ENCODE measurements at places on chromosomes 2 and 18.

DNA sequence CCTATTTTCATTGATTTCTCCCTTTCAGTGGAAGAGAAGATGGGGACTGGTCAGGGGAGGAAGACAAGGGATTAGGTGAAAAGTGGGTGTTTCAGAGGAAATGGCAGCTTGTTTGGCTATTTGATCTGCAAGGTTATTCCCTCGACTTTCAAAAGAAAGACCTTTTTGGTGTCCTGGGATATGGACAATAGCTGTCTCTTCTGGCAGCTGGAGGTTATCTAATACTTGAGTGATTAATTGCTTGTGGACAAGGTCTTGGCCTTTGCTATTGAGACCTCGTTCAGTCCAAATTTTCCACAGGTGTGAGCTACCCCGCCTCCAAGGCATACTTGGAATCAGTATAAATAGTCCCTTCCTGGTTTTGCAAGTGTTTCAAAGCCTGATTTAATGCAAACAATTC lies 33.3 kb upstream of the TRAPPC8 start:
- no peak overlapping the region for H3K4me3 ChIP-seq
- no peak for DNase-seq
- no peaks in the 10 kb centered on the region for H3K4me1 ChIP-seq
- H3K27ac ChIP-seq, result no peak overlapping the region
- H3K27me3 ChIP-seq, result no peaks in the 10 kb centered on the region

DNA sequence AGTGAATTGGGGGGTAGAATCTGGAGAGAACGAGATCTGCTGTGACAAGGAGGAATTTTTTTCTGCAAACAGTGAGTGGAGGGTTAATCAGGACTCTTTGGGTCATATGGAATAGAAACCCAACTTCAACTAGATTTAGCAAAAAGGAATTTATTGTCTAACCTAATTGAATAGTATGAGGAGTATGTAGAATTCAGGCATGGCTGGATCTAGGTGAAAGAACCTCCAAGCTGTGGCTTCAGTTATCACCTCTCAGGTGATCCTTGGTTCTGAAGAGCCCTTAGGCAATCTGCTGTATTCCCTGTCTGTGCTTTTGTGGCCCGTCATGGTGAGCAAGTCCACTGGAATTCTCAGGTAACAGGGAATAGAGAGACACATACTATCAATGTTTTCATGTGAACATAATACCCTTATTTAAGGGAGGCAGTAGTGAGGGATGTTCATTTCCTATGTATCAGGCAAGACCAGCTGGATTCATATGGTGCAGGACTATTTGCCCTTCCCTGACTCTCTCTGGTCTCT lies 164.7 kb downstream of the ALPK2 start:
- H3K4me1 ChIP-seq, result no peaks in the 10 kb centered on the region
- H3K36me3 ChIP-seq, result no peaks in the 10 kb centered on the region
- DNase-seq, result no peak
- H3K27ac ChIP-seq, result no peak overlapping the region

DNA sequence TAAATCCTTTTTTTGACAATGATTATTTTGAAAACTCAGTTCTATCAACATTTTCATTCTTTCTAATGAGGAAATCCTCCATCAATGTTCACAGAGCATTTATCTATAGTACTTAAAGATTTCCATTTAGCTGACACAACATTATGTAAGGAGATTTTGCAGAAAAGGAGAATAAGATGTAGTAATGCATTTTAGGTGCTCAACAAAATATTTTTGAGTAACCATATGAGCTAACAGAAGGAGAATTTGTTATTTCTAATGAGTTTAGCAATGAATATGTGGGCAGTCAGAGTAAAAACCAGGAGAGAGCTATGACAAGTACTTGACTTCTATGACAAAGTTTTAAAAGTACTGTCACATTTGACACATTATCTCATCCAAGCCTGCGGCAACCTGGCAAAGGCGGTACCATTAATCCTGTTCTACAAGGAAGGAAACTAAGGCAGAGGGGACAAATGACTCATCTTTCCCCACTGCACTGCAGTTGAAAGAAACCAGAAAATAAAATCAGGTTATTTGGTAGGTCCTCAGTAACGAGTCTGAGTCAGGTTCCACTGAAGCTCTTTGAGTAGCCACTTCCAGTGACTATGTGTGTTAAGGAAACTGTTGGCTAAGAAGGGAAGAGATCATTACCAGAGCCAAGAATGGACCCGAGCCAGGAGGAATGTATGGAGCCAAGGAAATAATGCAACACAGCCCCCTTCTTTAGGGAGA lies 134.1 kb upstream of the ITGB6 start:
- no peak overlapping the region for H3K27ac ChIP-seq
- H3K27me3 ChIP-seq, result no peaks in the 10 kb centered on the region
- H3K36me3 ChIP-seq, result no peaks in the 10 kb centered on the region
- H3K4me1 ChIP-seq, result no peaks in the 10 kb centered on the region
- no peak for DNase-seq
- no peak overlapping the region for H3K4me3 ChIP-seq

GRCh38 chr2:68734688-68735525 lies at the start of gene ARHGAP25:
Gene ARHGAP25, plus strand, starts transcription at chr2:68734811. Its CDS starts 389 bp downstream, at chr2:68735200.
- H3K4me3 ChIP-seq, result no peak within 1 kb of the TSS
- H3K4me1 ChIP-seq, result no peaks in the 10 kb centered on the region
- DNase-seq, result no peak
- no peaks in the 10 kb centered on the region for H3K27me3 ChIP-seq

DNA sequence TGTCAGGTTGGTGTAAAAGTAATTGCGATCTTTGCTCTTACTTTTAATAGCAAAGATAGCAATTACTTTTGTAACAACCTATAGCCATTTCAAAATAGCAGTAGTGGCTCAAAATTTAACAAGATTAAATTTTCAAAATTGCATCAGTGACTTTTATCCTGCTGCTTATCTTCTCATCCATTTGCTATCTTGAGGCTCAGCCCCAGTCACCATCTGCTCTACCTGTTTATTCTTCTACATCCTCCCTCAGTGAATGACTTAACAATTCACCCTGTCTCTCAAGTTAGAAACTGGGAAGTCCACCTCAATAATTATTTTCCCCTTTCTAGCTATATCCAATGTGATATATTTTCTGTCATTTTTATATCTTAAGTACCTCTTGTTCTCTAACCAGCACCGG lies 148.6 kb upstream of the ZNF804A start:
- no peaks in the 10 kb centered on the region for H3K4me1 ChIP-seq
- no peak for DNase-seq
- H3K36me3 ChIP-seq, result no peaks in the 10 kb centered on the region
- H3K27me3 ChIP-seq, result no peaks in the 10 kb centered on the region
- no peak overlapping the region for H3K27ac ChIP-seq

GRCh38 chr18:54357082-54357659 lies 487 bp downstream of the STARD6 start:
- H3K36me3 ChIP-seq, result peaks cover 7% of the 10 kb centered on the region
- peaks cover 6% of the 10 kb centered on the region for H3K4me1 ChIP-seq
- H3K4me3 ChIP-seq, result peak overlapping the region; percentile 98

- no peaks in the 10 kb centered on the region for H3K36me3 ChIP-seq
- H3K4me3 ChIP-seq, result no peak overlapping the region
- no peak for DNase-seq
- peaks cover 3% of the 10 kb centered on the region for H3K4me1 ChIP-seq
Measured at GRCh38 chr2:212915121-212915782, 236.2 kb downstream of the IKZF2 start.

GRCh38 chr2:148209603-148210002 lies 188.7 kb downstream of the MBD5 start:
- no peaks in the 10 kb centered on the region for H3K27me3 ChIP-seq
- H3K4me1 ChIP-seq, result no peaks in the 10 kb centered on the region
- H3K4me3 ChIP-seq, result no peak overlapping the region
- H3K36me3 ChIP-seq, result no peaks in the 10 kb centered on the region

DNA sequence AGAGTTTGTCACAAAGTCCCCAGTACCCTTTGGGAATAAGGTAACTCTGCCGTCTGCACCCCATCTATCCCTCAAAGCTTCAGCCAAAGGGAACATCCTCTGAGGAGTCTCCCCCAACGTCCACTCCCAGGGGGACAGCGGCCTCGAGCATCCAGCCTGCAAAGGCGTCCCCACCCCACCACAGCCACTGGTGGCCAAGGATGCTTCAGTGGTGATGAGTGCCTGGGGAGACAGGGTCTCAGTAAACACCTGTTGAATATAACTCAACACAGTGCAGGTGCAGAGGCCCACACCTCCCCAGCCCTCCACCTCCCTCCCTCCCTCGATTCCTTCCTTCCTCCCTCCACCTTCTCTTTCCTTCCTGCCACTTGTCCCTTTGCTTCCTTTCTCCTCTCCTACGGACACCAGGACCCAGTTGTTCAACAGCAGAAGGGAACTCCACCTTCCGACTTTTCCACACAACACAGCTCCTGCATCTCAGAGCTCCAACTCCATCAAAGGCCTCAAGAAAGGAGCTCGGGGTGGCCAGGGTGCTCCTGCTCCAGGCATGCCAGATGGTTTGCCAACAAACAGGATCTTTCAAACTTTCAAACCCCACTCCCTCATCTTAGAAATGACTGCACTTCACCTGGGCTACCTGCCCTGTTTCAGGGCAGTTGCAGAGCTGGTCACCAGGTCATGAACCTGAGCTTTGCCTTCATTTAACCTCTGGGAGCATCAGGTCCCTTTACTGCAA lies 87.8 kb upstream of the SNTG2 start:
- DNase-seq, result no peak
- no peaks in the 10 kb centered on the region for H3K36me3 ChIP-seq
- no peak overlapping the region for H3K4me3 ChIP-seq
- no peak overlapping the region for H3K27ac ChIP-seq
- H3K4me1 ChIP-seq, result peaks cover 9% of the 10 kb centered on the region

Data from H1 (cell line).